Jurkat, Clone E6-1 (cell line): ENCODE measurements at places on chromosomes 11 and 22.

GRCh38 chr22:28048529-28048928, 129.5 kb upstream of the PITPNB start:
- DNase-seq = no peak

GRCh38 chr22:20423008-20423905, 14.4 kb downstream of the SCARF2 start:
- DNase-seq = no peak

DNA sequence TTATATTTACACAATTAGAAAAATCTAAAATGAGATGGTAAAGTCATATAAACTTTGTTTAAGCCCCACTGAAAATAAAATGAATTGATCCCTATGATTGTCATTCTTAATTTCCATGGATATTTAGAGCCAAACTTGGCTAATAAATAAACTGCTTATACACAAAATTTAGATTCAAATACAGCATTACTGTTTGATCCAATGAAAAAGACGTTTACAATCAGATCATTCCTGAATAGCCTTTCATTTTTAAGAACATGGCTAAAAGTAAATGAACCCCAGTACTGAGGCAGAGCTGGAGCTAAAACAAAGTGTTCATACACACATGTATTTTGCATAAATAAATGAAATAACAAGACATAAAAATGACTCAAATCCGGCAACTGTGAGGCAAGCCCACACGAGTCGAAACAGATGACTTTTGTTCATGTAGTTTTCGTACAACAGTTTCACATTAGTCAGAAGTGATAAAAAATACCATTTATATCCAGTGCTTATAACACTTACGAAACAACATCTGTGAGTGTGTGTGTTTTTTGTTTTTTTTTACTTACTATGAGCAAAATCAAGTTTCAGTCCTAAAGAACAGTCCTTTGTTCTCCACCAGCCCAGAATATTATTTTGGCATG, 386.5 kb downstream of the SOX6 start:
- DNase-seq = no peak

- DNase-seq = no peak
These were observed 38.6 kb downstream of the ETS1 start for GRCh38 chr11:128548649-128549255.

GRCh38 chr11:113460469-113460868, 14.7 kb downstream of the DRD2 start:
- DNase-seq = no peak

- no peak for DNase-seq
These were observed 9.2 kb downstream of the STARD10 start for GRCh38 chr11:72784662-72785061.

DNA sequence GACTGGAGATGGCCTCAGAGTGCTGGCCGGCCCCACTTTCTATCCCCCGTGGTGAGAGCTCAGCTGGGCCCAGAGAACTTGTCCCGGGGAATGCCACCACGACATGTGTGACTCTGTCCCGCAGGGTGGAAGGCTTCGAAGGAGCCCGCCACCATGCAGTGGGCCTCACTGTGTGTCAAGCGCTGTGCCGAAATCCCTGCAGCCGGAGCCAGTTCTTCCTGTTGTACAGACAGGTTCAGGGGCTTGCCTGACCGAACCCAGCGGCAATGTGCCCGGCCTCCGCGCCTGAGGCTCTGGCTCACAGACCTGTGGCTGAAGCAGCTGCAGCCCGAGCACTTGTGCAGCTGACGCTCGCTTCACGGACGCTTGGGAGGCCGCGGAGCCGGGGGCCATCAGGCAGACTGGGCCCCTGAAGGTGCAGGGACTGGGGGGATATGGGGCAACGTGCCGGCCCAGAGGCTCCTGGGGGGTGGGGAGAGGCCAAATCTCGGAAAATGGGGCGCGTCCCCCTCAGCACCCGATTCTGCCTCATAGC, 650 bp downstream of the PPM1F start:
- DNase-seq = no peak

- peak; percentile 47 for DNase-seq
These were observed 38.2 kb upstream of the WEE1 start for GRCh38 chr11:9535189-9535781.

DNA sequence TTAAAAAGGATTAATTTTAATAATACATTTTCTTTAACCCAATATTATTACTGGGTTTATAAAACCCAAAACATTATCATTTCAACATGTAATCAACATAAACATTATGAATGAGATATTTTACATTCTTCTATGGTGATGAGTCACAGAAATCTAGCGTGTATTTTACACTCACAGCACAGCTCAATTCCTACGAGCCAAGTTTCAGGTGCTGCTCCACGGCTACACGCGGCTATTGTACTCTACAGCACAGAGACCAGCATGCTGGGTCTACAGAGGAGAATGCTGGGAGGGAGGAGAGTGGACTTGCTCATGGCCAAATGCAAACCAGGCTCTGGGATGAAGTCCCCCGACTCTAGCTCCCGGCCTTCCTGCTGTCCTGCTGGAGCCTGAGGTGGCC, 72.0 kb upstream of the LMO1 start:
- no peak for DNase-seq

GRCh38 chr22:49785841-49786471, 41.7 kb downstream of the BRD1 start:
- DNase-seq = no peak

GRCh38 chr22:31079095-31079642, 1.9 kb upstream of the SMTN start:
- DNase-seq = no peak

- no peak for DNase-seq
These were observed 108.1 kb downstream of the KIAA1671 start for GRCh38 chr22:25060522-25061071.
